ENCODE measurements at places on chromosomes 6 and 20. TPM values are rescaled to one million over a fixed set of nuclear protein-coding genes. Genes with fewer than 3 reads are reported as not detected.

The GPR31 gene
- not detected for total RNA-seq

DNA sequence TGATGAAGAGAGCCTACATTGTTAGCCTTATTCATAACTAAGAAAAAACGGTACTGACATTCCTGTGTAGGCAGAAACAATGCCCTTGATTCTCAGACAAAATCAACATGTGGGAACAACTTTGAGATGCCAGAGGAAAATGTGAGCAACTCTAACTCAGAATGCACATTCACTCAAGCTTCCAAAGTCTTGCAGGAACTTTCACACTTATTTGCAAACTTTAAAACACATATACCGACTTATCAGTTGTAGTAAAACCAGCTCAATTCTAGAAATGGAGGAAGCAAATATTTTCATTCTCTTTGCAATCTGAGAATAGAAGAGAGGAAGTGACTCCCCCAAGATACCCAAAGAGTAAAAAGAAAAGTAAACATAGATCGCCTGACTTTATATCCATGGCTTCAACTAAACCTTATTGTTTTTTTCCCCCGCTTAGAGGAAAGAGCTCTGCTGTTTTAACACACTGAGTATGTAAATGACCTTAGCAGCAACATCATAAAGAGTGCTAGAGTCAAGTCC, 117.6 kb downstream of the EPB41L2 start:
- DNase-seq, result no peak

GRCh38 chr6:32113386-32114352, 4.5 kb upstream of the TNXB start:
- DNase-seq, result peak; percentile 75

- DNase-seq, result no peak
Observed at GRCh38 chr6:139982195-139982594, 607.7 kb upstream of the CITED2 start.

DNA sequence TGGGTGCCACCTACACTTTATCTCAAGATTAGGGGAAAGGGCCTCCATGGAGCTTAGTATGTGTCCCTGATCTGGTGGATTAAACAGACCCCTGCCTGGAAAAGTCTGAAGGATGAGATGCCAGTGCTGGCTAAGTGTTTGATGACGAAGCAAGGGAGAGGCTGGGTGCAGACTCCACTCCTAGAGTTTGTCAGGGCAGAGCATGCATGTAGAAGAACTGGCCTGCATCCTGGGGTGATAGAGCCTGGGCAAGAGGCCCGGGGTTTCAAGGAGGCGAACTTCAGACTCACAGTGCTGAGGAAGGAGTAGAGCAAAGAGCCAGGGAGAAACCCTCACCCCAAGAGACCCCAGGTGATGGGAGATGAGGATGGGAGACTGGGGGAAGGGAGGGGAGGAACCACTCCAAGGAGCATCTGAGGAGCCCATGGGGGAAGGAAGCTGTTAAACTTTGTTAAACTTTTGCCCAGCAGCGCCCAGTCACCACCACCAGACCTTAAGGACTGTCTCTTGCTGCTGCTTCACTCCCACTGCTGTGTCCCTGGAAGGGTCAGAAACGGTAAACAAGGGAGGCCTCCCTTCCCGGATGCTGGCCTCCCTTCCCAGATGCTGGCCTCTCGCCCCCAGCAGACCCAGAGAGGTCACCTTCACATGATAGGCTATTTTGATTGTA, 61.6 kb downstream of the RPRD1B start:
- no peak for DNase-seq

- DNase-seq, result no peak
Observed at GRCh38 chr6:5590187-5590586, 328.9 kb downstream of the FARS2 start.

GRCh38 chr20:46255440-46256104, 52.7 kb downstream of the CDH22 start:
- peak; percentile 48 for DNase-seq

All from omental fat pad (tissue), 4 donors.